ENCODE measurements at places on chromosomes 6 and 20. TPM values are rescaled to one million over a fixed set of nuclear protein-coding genes. Genes with fewer than 3 reads are reported as not detected.

- H3K4me3 ChIP-seq = no peak overlapping the region
- H3K27ac ChIP-seq = no peak overlapping the region
- H3K4me1 ChIP-seq = no peaks in the 10 kb centered on the region
- DNase-seq = no peak
- H3K36me3 ChIP-seq = no peaks in the 10 kb centered on the region
- no peaks in the 10 kb centered on the region for H3K27me3 ChIP-seq
These were observed 190.8 kb downstream of the EPM2A start for GRCh38 chr6:145544514-145544913.

GRCh38 chr6:127301199-127301700 is 34.6 kb downstream of the RNF146 start:
- peaks cover 29% of the 10 kb centered on the region for H3K36me3 ChIP-seq
- H3K27me3 ChIP-seq = no peaks in the 10 kb centered on the region
- peaks cover 2% of the 10 kb centered on the region for H3K4me1 ChIP-seq
- H3K27ac ChIP-seq = no peak overlapping the region
- DNase-seq = no peak
- no peak overlapping the region for H3K4me3 ChIP-seq

DNA sequence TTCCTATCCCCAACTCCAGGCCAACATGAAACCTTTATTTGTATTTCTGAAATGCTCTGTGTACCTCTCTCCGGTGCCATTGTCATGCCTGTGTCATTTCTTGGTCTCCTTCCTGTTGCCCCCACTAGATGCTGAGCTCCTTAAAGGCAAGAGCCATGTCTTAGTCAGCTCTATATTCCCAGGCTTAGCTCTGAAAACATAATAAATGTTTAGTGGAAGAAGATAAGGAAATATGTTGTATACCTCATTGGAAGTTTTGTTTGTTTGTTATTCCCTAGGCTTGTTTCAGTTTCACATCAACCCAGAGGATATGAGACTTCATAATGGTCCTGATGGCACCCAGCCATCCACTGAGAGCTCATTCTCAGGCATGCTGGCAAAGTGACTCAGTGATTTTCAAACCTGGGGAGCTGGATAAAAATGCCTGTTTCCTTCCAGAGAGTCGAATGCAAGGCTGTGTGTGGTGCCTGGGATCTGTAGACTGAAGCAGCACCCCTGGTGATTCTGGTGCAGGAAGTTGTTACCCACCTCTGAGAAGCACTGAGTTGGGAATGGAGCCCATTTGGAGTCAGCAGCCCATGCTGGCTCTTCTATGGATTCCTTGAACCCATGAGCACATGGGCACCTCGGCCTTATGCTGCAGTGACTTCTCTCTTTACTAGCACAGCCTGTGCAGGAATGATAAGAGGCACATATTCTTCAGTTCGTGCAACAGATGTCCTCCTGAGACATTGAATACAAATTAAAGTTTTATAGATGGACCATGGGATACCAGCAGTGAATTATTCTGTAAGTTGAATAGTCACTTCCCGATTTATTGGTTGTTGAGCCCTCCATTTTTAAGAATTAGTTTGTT is 205.2 kb downstream of the FARS2 start:
- H3K27me3 ChIP-seq = no peaks in the 10 kb centered on the region
- DNase-seq = no peak
- H3K36me3 ChIP-seq = no peaks in the 10 kb centered on the region

The DNAH8 gene
- total RNA-seq = 0.03 TPM

DNA sequence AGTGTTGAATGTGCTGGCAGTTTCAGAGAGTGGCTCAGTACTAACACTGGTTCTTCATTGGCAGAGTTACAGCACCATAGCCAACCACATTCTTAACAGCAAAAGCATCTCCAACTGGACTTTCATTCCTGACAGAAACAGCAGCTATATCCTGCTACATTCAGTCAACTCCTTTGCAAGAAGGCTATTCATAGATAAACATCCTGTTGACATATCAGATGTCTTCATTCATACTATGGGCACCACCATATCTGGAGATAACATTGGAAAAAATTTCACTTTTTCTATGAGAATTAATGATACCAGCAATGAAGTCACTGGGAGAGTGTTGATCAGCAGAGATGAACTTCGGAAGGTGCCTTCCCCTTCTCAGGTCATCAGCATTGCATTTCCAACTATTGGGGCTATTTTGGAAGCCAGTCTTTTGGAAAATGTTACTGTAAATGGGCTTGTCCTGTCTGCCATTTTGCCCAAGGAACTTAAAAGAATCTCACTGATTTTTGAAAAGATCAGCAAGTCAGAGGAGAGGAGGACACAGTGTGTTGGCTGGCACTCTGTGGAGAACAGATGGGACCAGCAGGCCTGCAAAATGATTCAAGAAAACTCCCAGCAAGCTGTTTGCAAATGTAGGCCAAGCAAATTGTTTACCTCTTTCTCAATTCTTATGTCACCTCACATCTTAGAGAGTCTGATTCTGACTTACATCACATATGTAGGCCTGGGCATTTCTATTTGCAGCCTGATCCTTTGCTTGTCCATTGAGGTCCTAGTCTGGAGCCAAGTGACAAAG is 17.0 kb upstream of the ADGRF4 start:
- H3K4me1 ChIP-seq = no peaks in the 10 kb centered on the region
- no peaks in the 10 kb centered on the region for H3K27me3 ChIP-seq
- H3K36me3 ChIP-seq = no peaks in the 10 kb centered on the region
- no peak overlapping the region for H3K4me3 ChIP-seq

DNA sequence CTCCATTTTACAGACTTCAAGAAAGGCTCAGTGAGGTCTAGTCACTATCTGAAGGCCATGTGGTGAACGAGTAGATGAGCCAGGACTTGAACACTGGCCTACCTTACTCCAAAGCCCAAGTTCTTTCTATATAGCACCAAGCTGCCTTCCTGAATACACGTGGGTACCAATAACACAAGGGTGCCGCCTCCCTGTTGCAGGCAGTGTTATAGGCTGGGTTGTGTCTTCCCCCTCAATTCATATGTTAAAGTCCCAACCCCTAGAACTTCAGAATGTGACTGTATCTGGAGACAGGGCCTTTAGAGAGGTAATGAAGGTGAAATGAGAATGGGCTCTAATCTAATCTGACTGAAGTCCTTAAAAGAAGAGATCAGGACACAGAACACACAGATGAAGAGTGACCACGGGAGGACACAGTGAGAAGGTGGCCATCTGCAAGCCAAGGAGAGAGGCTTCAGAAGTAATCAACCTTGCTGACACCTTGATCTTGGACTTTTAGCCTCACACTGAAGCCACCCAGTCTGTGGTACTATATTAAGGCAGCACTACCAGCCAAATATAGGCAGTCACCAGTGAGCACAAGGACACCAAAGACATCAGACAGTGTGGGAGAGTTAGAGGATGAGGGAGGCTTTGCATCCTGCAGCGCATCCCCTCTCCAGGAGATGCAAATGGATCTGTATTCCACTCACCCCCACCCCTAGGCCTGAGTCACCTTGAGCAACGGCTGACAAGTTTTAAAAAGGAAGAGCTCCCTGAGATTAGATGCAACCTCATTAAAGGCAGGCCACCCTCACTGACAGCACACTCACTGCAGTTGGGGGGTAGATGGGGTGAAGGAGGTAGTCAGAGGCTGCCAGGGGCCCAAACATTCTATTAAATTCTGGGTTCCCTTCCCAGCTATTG is 40.9 kb upstream of the LYRM2 start:
- H3K4me3 ChIP-seq = no peak overlapping the region
- no peaks in the 10 kb centered on the region for H3K27me3 ChIP-seq
- no peak overlapping the region for H3K27ac ChIP-seq
- H3K4me1 ChIP-seq = no peaks in the 10 kb centered on the region
- DNase-seq = no peak
